ENCODE measurements at places on chromosomes 13 and 19.

GRCh38 chr13:77176350-77176749 lies 149.4 kb upstream of the FBXL3 start:
- no peak for DNase-seq

DNA sequence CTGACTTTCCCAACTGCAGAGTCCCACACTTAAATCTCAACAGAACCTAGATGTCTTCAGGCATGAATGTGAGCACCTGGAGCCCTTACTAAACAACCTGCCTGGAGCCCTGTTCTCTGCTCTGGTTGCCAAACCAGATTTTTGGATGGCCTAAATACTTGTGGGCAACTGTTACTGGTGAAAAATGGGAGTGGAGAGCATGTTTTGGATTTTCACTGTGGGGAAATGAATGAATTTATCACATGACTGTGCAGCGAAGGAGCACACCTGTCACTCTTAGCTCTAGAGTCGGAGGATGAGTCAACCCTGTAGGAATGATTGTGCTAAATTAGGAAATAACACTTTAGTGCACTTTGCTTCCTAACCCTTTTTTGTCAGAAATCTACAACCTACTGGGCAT lies 30.3 kb downstream of the SHISA2 start:
- DNase-seq = no peak

- peak; percentile 54 for DNase-seq
These were observed 65.7 kb downstream of the DACH1 start for GRCh38 chr13:71801165-71801760.

DNA sequence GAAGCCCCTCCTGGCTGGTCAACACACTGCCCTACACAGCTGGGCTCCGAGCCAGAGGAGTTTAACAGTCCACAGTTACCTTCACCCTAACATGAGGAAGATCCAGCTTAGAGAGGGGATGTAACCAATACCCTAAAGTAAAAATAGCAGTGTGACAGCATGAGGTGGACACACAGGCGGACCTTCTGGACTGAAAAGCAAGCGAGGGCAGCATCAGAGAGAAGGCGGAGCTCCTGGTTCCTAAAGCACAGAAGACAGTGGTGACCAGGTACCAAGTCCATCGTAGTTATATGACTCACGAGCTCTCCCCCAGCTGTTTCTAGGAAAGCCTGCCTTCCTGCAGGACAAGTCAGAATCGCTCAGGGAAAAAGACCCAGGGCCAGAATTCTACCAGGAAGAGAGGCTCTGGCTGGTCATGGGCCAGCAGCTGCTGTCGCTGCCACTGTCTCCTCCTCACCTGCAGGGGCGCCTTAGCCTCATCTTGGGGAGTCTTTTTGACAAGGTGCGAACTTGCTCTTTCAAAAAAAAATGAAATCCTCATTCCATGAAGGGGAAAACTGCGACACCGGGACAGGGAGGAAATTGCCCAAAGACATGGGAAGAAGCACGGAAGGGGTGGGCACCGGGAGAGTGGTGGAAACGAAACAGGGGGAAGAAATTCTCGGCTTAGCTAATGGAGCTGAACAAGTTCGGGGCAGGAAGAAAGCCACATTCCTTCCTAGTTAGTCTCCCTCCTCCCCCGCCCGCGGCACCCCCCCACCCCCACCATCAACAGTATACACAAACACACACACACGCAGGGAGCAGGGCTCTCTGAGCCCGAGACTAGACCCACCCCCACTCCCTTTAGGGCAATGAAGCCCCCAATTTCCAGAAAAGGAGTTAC lies 1.7 kb downstream of the ELL start:
- peak; percentile 63 for DNase-seq

GRCh38 chr13:51311231-51311630 lies 28.3 kb upstream of the SERPINE3 start:
- DNase-seq = no peak

GRCh38 chr13:52644108-52644507 lies 1.9 kb downstream of the HNRNPA1L2 start:
- no peak for DNase-seq

GRCh38 chr13:79724348-79725103 lies 243.6 kb downstream of the NDFIP2 start:
- DNase-seq = no peak

- DNase-seq = peak; percentile 53
These were observed 75.2 kb upstream of the MCF2L start for GRCh38 chr13:112893570-112894422.

DNA sequence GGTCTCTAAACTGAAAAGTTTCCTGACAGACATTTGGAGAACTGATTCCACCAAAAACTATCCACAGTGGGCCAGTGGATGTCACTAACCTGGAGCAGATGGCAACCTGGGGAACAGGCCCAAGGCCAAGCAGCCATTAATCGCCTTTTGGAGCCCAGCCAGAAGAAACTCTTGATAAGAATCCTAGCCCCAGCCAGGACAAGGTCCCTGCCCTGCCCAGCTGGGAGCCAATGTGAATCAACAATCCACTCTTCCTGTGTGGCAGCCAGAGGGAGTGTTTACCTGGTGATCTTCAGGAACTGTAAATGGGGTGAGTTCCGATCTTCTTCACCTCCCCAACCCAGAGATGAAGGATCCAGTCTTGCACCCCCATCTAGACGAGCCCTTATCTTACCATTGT lies 14.5 kb upstream of the IGSF23 start:
- no peak for DNase-seq

DNA sequence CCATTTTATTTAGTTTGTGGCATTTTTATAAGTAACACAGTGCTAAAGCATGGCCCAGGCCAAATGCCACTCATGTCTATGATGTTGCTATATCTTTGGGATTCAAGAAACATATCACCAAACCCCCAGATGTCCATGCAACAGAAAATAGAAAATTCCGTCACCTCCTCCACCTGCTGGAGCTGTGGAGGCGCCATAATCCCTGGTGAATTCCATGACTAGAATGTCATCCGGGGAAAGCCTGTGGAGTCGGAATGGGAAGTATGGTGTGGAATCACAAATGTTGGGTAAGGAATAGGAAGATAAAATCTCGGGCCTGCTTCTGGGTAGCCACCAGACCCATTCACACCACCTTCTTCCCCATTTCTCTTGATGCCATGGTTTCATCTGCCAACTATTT lies 51.7 kb upstream of the RAP2A start:
- no peak for DNase-seq

- no peak for DNase-seq
These were observed 111.3 kb upstream of the EDNRB start for GRCh38 chr13:78029901-78030300.

- peak; percentile 57 for DNase-seq
These were observed 11.3 kb downstream of the LILRB4 start for GRCh38 chr19:54674021-54674617.

GRCh38 chr19:46878613-46879375 lies 18.0 kb downstream of the ARHGAP35 start:
- DNase-seq = peak; percentile 16

DNA sequence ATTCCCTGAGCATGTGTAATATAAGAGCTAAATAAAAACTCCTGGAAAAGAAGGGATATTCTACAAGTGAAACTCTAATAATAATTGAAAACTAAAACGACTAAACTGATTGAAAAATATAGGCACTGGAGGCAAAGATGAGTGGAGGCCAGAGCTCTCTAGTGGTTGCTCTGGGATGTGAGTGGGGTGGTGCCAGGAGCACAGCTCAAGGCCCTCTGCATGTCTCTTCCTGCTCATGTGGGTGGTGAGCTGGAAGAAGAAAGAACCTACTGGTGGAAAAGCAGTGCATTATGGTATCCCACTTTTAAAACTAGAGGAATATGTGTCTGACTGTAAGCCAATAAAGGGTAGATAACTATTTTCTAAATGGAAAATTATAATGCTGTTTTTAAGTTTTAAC lies 15.8 kb upstream of the ARHGEF7 start:
- no peak for DNase-seq

DNA sequence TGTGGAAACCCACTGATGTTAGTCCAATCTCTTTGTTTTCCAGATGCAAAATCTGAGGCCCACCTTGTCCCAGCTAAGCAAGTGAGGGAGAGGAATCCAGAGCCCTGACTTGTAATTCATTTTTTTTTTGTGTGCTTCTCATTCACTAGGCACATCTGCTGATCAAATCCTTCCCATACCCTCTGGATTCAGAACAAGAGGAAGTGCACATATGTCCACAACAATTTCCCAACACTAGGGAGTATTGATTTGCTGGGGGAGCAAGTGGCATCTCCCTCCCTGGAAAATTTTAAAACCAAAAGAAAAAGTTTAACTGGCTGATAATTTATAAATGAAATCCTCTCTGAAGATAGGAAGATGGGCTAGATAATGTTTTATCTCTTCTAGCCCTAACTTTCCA lies 94.6 kb upstream of the RFC3 start:
- peak; percentile 12 for DNase-seq

DNA sequence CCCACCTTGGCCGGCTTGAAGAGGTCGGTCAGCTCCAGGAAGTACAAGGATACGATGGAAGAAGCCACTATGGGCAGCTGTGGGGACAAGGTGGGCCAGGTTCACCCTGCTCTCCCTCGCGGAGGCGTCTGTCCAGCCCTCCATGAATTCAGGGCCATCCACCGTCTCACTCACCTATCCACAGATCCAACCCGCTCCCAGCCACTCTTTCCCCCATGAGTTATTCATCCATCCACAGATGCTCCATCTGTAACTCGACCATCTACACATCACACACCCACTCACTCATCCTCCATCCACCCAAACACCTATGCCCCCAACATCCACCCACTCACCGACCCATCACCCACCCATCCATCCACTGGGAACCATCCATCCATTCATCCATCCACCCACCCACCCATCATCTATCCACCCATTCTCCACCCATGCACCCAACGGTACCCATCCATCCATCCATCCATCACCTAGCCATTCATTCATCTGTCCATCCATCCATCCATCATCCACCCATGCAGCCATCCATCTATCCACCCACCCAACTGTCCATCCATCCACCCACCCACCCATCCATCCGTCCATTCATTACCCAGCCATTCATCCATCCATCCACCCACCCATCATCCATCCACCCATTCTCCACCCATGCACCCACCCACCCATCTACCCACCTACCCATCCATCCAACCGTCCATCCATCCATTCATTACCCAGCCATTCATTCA lies 5.8 kb downstream of the PLPPR3 start:
- DNase-seq = no peak

GRCh38 chr19:31377736-31378135 lies 28.5 kb upstream of the TSHZ3 start:
- DNase-seq = no peak

- DNase-seq = peak; percentile 73
These were observed 25.0 kb downstream of the GRIN2D start for GRCh38 chr19:48418317-48419064.

GRCh38 chr13:33919120-33919519 lies 101.2 kb downstream of the RFC3 start:
- no peak for DNase-seq

GRCh38 chr13:32659736-32660135 lies 73.5 kb downstream of the PDS5B start:
- no peak for DNase-seq

DNA sequence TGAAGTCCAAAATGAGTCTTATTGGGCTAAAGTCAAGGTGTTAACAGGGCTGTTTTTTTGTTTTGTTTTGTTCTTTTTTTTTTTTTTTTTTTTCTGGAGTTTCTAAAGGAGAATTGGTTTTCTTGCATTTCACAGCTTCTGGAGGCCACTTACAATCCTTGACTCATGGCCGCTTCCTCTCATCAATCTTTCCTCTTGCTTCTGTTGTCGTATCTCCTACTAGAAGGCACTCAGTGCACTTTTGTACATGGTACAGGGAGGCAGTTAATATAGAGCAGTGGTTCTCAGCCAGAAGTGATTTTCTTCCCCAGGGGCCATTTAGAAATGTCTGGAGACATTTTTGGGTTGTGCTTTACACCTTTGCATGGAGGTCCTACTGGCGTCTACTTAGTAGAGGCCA lies 546.6 kb downstream of the DCT start:
- no peak for DNase-seq

GRCh38 chr19:39631178-39631577 lies 24.5 kb upstream of the LGALS16 start:
- no peak for DNase-seq

GRCh38 chr19:10270180-10270615 lies 722 bp upstream of the ICAM1 start:
- DNase-seq = peak; percentile 94

DNA sequence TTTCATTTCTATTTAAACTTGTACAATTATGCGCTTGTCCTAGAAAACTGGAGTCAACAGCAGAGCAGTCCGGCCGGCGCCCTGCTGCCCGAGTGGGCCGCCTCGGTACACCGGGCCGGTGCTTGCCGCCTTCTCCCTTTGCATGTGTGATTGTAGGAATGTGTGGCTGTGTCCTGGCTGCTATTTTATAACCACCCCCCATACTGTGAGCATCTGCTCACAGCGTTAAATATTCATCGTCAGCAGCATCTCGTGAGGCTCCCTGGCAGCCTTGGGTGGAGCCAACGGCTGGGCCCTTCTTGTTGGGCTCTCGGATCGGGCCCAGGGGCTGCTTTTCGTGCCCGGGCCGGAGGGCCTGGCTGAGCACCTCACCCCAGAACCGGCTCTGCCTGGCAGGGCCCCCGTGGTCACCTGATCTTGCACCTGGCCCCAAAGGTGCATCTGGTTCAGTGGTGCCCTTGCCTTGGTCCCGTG lies 10.6 kb downstream of the PIAS4 start:
- DNase-seq = no peak

GRCh38 chr13:36026531-36026930 lies 104.7 kb downstream of the DCLK1 start:
- no peak for DNase-seq

DNA sequence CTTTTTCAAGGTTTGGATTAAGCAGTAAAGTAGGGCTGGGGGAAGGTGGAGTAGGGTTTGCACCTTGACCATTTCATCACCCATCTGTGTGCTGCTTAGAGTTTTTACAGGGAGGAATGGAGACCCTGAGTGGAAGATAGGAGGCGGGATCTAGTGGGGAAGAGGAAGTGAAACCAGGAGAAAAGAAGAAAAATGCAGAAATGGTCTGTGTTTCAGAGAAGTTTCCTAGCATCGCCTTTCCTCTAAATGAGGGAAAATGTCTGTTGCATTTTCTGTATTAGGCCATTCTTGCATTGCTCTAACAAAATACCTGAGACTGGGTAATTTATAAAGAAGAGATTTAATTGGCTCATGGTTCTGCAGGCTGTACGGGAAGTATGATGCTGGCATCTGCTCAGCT lies 64.1 kb downstream of the TPT1 start:
- DNase-seq = no peak

DNA sequence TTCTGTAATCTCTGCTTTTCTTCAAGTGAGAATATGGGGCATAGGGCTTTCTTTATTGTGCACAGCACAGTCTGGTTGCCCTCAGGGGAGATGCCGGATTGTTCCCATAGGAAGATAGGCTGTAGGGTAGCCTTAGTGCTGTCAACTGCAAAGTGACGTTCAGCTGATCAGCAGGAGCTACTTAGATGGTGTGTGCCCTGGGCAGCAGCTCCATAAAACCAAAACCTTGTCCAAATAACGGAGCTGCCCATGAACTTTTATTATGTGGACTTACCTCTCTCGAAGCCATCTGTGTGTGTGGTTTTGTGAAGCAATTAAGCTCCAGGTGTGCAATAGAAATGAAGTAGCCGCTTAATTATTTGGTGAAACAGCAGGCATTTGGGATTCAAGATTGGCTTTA lies 120.0 kb upstream of the RNF113B start:
- no peak for DNase-seq
